NCI-H774 (cell line): ENCODE measurements at places on chromosomes 11 and 22.

GRCh38 chr22:27408068-27408467 is 393.5 kb downstream of the MN1 start:
- no peak for DNase-seq

GRCh38 chr11:16857186-16857585 is 118.7 kb downstream of the C11orf58 start:
- no peak for DNase-seq

DNA sequence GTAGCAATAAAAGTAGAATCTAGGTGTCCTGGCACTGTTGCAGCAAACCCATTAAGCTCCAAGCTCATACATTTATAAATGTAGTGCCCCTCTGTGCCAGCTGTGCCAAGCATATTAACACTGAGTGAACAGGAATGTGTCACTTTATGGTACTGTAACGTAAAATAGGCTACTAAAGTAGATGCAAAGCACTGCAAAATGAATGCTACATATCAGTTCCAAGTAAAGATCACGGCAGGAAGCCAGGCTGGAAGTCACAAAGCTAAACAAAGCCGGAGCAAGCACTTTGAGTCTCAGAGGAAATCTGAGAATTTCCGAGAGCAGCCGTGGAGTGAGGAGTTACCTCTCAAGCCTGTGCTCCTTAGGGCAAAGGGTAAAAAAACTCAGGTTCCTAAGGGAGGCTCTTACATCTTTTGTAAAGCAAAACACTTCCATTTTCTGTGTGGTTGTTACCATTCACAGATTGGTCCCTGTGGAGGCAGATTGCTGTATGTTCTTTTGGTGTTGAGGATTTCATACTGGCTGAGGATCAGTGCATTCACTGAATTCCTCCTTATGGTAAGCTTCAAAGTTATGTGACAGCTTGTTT is 85.7 kb downstream of the WNT11 start:
- no peak for DNase-seq

DNA sequence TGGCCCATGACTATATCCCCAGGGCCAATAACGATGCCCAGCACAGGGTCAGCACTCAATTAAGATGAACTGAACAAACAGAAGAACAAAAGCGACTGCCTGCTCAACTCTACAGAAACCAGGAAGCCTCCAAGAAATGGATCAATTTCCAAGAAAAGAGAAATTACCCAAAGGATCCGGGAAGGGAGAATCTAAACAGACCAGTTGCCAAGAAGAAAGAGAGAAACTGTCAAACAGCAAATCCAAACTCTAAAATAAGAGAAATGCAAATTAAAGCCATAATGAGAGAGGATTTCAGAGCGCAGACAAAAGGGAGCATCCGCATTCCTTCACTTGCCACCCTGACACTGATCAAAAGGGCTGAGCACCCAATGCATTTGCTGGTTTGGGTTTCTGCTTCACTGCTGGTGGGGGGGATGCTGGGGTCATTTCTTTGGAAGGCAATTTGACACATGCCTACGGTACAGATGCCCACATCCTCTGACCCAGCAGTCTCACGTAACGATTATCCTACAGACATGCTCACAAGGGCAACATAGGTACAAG is 37.7 kb upstream of the RFPL3 start:
- no peak for DNase-seq

GRCh38 chr11:98772893-98773292 is 247.9 kb upstream of the CNTN5 start:
- DNase-seq = no peak

- peak; percentile 11 for DNase-seq
Measured at GRCh38 chr11:73995247-73995646, 12.6 kb upstream of the UCP2 start.

- DNase-seq = no peak
Measured at GRCh38 chr11:118267486-118267885, 3.4 kb upstream of the MPZL2 start.

DNA sequence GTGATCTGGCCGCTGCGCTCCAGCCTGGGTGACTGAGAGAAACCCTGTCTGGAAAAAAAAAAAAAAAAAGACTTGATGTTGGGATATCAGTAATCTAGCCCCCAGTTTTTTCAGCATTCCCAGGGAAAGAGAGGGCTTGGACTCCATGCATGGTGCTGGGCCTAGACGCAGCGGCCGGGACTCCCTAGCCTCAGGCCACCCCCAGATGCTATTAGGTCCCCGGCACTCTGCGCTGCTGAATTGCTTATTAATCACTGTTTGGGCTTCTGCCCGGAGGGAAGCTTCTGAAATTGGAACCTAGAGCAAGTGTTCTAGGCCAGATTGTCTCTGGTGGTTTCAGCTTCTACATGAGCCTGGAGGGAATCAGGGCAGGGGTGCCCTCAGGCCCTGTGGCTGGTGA is 39.0 kb downstream of the SLCO2B1 start:
- DNase-seq = no peak

- DNase-seq = no peak
Measured at GRCh38 chr11:64659417-64660144, 63.4 kb downstream of the NRXN2 start.

- no peak for DNase-seq
Measured at GRCh38 chr11:130787973-130788570, 128.2 kb downstream of the SNX19 start.

DNA sequence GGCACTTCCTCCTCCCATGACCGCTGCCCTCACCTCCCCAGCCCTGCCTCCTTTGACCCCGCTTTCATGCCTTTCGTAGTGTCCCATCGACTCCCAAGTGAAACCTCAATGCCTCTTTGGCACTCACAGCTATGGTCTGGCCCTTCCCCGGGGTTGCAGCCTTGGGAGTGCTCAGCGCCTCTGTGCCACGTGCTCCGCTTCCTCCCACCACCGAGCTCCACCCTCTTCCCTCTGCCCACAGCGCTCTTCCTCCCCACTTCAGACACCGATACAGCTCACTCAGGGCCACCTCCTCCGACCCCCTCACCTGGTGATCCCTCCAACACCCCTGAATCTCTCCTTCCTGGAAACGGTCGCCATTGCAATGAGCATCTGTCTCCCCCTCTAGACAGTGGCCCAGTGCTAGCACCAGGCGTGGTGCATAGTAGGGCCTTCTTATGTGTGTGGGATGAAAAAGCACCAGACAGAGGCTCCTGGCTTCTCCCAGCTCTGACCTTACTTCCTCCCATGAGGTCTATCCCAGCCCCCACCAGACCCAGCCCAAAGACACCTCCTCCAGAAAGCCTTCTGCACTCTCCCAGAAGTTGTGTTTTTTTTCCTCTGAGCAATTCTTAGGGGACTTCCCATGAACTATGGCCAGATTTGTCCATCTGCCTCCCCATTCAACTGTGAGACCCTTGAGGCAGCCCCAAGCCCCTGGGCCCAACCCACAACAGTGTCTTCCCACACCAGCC is 16.4 kb upstream of the SCGB1A1 start:
- DNase-seq = no peak

- DNase-seq = no peak
Measured at GRCh38 chr11:120125509-120125908, 12.4 kb downstream of the TRIM29 start.

- no peak for DNase-seq
Measured at GRCh38 chr11:128886406-128887124, 4.6 kb upstream of the KCNJ5 start.

DNA sequence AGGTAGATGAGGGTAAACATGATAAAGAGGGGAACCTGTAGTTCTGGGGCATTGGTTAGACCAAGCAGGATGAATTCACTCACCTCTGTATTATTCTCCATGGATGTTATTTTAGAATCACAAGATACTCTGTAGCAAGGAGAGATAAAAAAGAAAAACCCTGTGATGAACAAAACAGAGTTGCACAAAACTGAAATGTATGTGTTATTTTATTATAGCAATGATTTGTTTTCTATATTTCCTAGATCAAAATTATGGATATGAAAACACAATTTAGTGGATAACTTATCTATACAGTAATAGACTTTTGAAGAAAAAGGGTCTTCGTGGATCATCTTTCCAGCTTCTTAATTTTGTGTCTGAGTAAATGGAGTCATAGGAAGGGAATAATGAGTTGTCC is at the start of gene OR5B17:
TSS of gene OR5B17 (minus strand) at position 101 of the 400 bp plus-strand sequence. CDS start at position 101, 0 bp downstream.
- no peak for DNase-seq

GRCh38 chr11:116840224-116840745 is 2.9 kb upstream of the APOA1 start:
- no peak for DNase-seq

DNA sequence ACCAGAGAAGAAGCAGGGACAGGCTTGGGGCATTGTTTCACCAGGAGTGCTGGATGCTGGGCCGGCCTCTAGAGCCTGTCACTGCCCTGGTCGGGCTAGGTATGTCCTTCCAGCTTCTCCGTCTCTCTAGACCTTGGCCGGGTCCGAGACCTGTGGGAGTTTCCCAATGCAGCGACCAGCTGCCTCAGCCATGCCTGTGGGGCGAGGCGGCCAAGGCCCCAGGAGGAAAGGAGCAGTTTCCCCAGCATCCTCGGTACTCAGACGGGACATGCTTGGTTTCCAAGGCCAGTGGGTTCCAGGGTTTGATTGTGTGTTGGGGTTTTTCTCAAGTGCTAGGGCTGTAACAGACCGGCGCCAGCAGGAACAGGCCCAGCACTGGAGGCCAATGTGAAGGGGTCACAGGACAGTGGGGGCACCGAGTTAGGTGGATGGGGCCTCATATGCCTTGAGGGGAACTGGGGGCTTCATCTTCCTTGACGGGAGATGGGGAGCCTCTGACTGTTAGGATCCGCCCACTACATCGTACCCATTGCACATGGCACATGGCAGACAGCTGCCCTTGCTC is 339.0 kb downstream of the TBC1D22A start:
- DNase-seq = no peak

DNA sequence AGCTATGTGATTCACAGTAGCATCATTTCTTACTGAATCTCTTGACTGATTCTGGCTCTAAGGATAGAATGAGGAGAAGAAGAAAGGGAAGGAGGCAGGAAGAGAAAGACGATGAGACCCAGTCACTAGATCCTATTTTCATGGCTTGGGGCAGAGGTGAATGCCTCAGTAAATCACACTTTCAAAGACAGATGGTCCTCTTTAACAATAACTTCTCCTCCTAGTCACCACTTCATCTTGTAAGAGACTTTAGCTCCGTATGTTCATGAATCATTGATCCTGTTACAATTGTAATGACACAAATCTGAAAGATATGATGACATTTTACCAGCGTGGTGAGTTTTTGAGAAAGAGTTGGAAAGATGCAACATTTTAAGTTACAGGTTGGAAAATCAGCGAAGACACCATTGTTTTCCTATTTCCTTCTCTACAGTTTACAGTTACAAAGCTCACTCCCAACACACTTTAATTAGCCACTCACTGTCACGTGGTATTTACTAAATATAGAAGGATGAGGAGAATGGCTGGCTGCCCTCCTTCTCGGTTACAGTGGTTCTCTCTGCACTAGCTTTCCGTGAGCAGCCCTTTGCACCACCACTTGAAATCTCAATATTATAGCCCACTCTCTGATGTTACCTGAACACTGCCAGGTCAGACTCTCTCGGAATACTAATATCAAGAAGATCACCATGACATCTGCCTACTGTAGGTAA is 205.8 kb downstream of the CADM1 start:
- no peak for DNase-seq

- no peak for DNase-seq
Measured at GRCh38 chr11:34585304-34585734, 35.6 kb upstream of the EHF start.

GRCh38 chr11:104999721-105000120 is 23.2 kb downstream of the CASP5 start:
- DNase-seq = no peak

DNA sequence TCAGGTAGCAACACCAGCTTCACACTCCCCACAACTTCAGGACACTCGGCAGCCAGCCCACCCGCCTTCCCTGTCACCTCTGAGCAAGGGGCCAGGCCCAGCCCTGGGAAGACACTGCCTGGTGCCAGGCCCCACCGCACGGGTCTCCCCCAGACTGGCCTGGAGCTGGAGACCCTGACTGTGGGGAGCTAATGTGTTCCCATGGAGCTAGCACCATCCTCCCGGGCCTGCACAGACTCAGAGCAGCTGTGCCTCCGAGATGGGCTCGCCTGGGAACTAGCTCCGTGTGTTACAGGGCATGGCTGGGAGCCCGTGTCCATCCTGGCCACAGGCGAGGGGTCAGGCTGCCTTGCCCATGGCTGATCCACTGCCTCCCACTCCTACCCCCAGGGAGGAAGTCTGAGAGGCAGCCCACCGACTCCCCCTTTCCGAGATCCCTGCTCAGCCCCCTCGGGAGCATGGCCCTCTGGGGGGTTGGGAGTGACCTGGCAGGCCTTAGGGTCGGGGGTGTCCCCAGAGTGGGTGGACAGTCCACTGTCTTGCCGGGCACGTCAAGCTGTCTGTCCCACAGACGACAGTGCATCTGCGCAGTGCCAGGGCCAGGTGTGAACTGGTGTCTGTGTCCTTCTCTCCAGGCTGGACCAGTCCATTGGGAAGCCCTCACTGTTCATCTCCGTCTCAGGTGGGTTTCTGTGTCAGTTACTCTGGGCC is 76.7 kb upstream of the KCNQ1OT1 start:
- no peak for DNase-seq

DNA sequence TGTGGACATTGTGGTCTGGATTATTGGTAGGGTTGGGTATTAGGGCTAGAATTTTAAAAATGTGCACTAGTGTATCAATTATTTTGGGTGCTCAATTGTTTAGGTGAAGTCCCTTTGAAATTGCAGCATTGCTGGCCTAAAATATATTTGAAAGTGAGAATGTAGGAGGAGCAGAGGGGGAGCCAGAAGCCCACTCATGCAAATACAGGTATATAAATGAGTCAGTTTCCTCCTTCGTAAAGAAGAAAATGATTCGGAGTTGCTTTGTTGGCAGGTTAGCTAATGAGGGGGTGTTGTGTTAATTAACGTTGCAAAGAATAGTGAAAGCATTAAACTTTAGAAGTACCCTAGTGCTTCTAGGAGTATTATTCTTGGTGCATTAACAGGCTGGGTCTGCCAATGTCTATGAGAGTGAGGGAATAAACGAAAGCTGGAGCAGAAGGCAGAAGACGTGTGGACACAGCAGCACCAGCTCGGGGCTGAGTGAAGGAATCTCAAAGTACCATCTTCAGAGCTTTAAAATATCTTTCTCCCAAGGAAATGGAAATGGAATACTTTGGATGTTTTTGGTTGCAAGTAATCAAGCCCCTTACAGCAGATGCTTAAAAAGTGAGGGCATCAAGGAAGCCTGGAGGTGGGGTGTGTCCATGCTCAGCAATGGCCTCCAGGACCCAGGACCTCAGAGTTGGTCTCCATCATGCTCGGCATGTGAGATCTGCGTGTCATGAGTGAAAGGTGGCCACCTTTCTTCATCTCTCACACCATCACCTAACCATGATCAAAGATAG is 522.9 kb downstream of the NTM start:
- no peak for DNase-seq

DNA sequence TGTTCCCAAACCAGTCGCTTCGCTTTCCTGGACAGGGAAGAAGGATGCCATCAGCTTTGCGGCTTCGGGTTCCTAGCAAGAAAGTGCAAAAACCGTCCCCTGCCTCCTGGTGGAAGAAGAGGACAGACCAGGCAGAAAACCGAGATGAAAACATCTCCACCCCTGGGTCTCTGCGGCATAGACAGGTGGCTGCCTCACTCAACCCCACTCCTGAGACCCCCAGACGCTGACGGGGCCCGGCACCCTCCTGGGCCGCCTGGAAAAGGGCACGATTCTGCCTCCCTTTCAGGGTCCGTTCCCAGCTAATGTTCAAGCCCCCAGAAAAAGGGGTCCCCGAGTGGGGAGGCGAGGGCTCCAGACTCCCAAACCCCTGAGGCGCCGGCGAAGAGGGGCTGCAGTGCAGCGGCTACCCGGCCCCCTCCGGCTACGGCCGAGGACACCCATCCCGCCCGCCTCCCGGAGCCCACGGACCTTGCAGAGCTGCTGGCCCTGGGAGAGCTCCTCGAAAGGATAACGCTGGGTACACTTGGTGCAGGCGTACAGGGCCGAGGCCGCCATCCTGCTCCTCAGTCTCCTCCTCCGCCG is 569 bp downstream of the FAM76B start:
- DNase-seq = no peak

GRCh38 chr11:110621826-110622225 is 90.4 kb downstream of the ARHGAP20 start:
- DNase-seq = no peak
